ENCODE measurements at places on chromosomes 3 and 15.

DNA sequence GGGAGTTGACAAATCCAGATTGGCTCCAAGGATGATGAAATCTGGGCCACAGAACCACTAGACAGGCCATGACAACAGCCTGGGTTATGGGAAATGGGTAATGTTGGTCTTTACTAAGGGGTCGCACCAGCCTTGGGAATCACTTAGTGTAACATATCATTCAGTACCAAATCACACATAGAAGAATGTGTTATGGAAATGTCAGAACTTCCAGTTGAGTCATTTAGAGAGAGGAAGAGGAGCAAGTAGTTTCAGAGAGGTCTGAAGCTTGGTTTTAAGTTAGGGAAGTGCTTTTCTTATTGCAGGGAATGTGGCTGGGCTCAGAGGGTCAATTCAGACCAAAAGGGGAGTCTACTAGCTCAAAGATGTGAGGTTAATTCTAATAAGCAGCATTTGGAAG, 241.6 kb upstream of the ZPLD1 start:
- DNase-seq: no peak

DNA sequence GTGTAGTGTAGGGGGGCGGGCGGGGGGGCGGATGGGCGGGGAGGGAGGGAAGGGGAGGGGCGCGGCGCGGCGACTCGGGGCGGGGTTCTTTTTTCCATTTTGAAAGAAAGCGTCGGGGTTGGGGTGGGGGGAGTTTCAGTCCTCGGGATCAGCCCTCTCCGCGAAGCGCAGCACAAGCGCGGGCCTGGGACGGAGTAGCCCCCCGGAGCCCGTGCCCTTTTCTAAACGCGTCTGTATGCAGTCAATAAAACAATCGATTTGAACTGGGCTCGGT, 6.1 kb downstream of the ISLR2 start:
- DNase-seq: no peak

DNA sequence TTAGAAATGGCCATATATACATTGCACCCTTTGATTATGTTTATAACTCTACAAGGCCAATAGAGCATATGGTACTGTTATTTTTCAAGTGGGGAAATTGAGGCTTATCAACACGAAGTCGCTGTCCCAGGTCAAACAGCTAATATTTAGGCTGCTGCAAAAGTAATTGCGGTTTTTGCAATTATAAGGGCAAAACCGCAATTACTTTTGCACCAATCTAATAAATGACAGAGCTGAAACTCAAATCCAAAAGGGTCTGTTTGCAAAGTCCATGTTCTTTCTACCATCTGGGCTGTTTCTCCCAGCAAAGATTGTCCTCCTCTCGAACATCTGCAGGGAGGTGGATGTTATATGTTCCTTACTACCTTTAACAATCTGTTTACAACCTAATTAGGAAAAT, 147.2 kb downstream of the CADPS start:
- DNase-seq: no peak

GRCh38 chr3:48919215-48920138, 835 bp downstream of the ARIH2 start:
- DNase-seq: peak; percentile 69

DNA sequence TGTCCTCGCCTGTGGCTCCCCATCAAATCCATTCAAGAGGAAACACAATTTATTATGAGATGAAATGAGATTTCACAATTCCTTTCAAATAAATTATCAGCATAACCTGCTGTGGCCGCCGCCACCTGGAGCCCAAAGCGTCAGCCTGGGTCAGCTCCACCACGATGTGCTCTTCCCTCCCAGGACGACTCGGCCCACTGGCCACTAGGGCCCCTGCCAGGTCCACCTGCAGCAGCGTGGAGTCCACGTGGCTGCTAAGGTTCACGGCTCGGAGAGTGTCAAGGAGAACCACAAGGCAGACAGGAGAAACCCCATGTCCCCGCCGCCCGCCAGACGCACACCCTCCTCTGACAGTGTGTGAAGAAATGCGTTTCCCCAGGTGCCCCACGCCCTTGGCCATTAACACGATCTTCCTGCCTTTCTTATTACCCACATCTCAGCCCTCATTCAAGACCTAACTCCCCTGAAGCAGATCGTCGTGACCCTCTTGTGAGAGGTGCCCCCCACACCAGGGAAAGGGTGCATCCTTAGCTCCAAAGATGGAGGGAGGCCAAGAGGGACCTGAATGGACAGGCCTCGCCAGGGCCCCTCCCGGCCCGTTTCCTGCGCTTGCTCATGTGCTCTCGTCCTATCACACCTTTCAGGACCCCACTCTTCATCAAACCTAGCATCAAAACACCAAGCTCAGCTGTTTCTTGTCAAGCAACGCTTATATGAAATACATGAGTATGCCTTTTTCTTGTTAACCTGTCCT, 80.6 kb downstream of the OCA2 start:
- no peak for DNase-seq

- DNase-seq: peak; percentile 57
Observed at GRCh38 chr15:99485992-99486370, 79.8 kb upstream of the MEF2A start.

- DNase-seq: no peak
Observed at GRCh38 chr15:85642693-85643066, 152.0 kb downstream of the KLHL25 start.

- no peak for DNase-seq
Observed at GRCh38 chr3:56862352-56863062, 60.8 kb upstream of the ARHGEF3 start.

GRCh38 chr3:101964861-101965260, 115.5 kb downstream of the NFKBIZ start:
- no peak for DNase-seq

DNA sequence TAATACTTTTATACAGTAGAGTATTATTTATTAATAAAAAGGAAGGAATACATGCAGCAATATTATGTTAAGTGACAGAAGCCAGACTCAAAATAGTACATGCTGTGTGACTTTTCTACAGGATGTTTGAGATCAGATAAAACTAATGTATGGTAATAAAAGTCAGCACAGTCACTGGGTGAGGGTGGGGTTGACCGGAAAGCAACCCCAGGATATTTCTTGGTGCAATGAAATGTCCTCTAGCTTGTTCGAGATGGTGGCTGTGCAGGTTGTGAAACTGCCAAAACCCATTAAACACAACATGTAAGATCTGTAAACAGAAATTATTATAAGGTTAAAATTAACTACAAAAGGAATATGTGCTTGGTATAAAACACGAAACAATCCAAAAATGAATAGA, 20.8 kb upstream of the ALDH1L1 start:
- DNase-seq: no peak

- DNase-seq: no peak
Observed at GRCh38 chr15:41791547-41791937, 17.3 kb downstream of the MAPKBP1 start.

DNA sequence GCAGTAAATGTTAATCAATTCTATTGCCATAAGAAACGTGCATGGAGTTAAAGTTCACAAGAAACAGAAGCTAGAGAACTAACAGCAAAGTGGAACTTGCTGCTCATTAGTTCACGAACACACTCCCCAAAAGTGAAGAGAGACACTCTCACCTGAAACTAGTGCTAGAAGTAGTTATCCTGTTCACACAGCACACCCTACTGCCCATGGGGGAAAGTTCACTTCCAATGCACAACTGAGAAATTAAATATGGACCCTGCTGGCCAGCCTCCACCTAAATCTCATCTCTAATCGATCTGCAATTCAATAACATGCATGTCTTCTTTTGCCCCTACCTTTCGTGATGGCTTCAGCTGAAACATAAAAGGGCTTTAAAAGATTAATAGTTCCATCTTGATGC, 39.4 kb upstream of the FRMD4B start:
- no peak for DNase-seq

- peak; percentile 75 for DNase-seq
Observed at GRCh38 chr15:31352911-31353811, 26.5 kb downstream of the KLF13 start.

DNA sequence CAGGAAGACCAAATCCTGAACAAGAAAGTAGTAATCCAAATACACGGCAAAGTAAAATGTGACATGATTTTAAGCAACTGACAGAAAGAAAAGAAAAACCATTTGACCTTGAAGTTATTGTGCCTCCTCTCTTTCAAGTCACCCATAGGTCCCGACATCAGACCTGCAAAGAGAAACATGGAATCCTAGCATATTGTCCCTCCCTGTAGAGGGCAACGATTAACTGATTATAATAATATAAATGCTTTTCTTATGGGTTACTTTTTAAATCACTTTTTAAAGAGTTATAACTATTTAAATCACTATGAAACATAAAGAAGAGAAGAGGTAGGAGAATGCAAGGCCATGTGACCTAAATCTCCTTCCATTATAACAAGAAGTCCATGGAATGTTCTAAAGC, 143.2 kb upstream of the LIPC start:
- DNase-seq: no peak

- peak; percentile 40 for DNase-seq
Observed at GRCh38 chr3:150736316-150736719, 26.7 kb downstream of the SIAH2 start.

- no peak for DNase-seq
Observed at GRCh38 chr15:54840621-54841398, 355.9 kb downstream of the RSL24D1 start.

GRCh38 chr3:50157827-50158529, 2.9 kb downstream of the SEMA3F start:
- no peak for DNase-seq

GRCh38 chr3:107525644-107526305, 3.0 kb downstream of the BBX start:
- peak; percentile 70 for DNase-seq

- no peak for DNase-seq
Observed at GRCh38 chr3:24299806-24300626, 194.6 kb downstream of the THRB start.

- DNase-seq: no peak
Observed at GRCh38 chr3:165549665-165550064, 287.6 kb downstream of the BCHE start.

- no peak for DNase-seq
Observed at GRCh38 chr3:30048431-30048830, 558.0 kb upstream of the TGFBR2 start.

DNA sequence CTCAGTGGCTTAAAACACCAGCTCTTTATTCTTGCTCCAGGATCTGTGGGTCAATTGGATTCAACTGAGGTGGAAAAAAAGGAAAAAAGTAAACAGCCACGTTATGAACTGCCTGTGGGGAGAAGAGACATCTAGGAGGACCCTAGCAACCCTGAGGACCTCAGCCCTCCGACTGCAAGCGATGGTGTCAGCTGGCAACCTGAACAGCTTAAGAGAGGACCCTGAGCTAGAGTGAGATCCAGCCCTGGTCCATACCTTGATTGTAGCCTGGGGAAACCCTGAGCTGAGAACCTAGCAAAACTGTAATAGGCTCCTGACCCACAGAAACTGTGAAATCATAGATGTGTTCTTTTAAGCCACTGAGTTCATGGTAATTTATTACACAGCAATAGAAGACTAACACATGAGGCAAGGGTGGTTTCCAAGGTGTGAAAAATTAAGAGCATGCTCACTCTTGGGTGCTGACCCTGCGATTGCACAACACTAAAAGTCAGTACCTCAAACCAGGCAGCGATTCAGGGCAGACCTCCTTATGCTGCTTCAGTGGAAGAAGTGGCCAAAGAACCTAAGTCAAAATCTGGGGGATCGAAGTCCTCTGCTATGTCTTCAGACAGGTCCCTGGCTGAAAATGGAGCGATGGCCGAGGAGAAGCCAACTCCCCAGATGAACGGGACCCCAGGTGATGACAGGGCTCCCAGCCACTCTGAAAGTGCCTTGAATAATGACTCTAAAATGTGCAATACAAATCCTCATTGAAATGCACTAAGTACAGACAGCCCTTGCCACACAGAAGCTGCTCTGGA, 57.7 kb downstream of the GASK1A start:
- no peak for DNase-seq

DNA sequence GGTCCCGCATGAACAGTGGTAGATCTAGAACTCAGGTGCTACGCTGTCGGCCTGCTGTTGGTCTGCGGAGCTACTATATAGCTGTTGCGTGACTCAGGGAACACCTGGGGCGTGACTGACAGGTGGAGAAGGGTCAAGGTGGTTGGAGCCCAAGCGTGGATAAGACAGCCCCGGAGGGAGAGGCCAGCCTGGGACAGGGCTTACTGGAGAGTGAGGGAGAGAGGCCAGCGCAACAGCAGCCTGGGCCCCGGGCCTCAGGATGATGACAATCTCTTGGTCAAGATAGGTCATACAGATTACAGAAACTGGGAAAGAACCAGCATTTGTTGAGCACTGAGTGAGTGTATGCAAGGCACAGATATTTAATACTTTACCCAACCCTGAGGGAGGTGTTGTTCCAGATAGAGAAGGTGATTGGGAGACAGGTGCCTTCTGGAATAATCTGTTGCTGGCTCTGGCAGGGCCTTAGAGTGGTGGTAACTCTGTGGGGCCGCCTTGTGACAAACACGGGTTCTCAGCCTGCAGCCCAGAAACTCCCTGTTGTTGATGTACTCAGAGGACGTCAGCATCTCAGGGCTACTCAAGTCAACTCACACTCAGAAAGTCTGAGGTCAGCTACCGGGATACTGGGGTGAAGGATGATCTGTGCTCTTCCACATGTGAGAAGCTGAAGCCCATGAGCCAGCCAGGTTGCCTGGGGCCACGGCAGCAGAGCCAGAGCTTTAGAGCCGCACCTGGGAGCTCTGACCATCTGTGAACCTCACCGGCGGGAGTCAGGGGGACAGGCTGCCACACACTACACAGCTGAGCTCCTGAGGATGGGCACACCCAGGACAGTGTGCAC, 265.4 kb upstream of the HES1 start:
- DNase-seq: no peak

DNA sequence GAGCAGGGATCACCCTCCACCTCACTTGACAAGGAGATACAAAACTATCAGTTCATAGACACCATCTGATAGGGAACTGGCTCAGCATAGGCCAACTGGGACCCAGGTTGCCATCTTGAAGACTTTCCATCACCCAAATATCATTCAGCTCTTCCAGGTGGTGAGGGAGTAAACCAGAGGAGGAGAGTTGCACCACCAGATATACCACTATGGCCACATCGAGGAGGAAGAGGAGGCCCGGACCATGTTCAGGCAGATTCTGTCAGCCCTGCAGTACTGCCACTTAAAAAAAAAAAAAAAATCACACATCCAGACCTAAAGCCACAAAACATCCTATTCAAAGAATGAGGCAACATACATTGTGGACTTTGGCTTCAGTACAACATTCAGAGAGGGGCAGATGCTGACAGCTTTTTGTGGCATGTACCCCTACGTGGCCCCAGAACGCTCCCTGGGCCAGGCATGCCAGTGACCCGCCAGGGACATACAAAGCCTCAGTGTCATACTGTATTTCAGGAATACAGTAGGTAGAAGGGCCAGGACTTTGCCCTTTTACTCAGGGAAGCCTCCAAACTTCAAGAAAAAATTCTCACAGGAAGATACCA, 18.4 kb upstream of the EMC3 start:
- peak; percentile 44 for DNase-seq

GRCh38 chr3:58333206-58334012, 717 bp downstream of the PXK start:
- peak; percentile 65 for DNase-seq

- DNase-seq: no peak
Observed at GRCh38 chr3:45100981-45101407, 45.2 kb downstream of the CDCP1 start.

DNA sequence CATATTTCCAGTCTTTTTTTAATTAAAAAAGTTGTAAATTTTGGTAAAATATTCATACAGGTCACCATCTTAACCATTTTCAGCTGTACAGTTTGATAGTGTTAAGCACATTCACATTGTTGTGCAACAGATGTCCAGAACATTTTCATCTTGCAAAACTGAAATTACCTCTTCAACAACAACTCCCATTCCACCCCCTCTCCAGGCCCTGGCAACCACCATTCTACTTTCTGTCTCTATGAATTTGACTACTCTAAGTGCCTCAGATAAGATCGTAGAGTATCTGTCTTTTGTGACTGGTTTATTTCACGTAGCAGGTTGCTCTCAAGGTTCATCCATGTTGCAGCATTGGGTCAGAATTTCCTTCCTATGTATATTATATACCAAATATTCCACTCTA, 76.0 kb downstream of the SLCO3A1 start:
- no peak for DNase-seq
